NCI-H1694 (cell line): ENCODE measurements at places on chromosomes 7 and 10.

DNA sequence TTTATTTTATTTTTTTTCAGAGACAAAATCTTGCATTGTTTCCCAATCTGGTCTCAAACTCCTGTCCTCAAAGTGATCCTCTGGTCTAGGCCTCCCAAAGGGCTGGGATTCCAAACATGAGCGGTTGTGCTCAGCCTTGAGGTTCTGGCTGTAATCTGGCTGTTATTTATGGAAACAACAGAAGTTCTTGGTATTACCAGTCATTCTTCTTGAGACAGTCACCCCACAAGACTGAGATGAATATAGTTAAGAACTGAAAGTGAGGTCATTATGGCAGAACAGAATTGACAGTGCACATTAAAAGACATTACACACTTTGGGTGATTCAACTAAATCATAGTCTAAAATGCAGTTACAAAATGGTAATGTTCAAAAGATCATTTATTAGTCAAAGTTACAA lies 719.5 kb downstream of the ZWINT start:
- DNase-seq: no peak

GRCh38 chr7:41507686-41508268 lies 195.1 kb downstream of the INHBA start:
- DNase-seq: no peak

GRCh38 chr7:17524746-17525145 lies 226.3 kb downstream of the AHR start:
- DNase-seq: no peak

- DNase-seq: no peak
Observed at GRCh38 chr7:116522247-116522646, 2.6 kb upstream of the CAV1 start.

GRCh38 chr10:17914169-17915045 lies 37.3 kb upstream of the SLC39A12 start:
- DNase-seq: no peak

DNA sequence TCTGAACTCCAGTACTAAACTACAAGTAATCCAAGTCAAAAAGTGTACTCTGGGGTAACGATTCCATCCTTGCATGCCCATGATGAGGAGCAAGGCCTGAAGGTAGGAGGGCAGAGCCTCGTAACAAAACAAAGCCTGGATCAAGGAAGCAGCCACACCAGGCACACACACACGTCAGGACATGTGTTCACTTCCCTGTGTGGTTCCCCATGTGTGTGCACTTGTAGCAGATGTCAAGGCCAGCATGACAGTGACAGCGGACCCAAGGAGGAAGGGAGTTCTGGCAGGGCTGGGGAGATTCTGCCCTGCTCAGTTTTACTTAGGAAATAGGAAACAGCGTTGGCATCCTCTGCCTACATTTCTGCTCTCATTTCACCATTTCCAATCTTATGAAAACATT lies 92.8 kb downstream of the ALOX5 start:
- no peak for DNase-seq

- no peak for DNase-seq
Observed at GRCh38 chr10:126868371-126868770, 36.9 kb upstream of the DOCK1 start.

- no peak for DNase-seq
Observed at GRCh38 chr10:1672001-1672781, 65.1 kb downstream of the ADARB2 start.

DNA sequence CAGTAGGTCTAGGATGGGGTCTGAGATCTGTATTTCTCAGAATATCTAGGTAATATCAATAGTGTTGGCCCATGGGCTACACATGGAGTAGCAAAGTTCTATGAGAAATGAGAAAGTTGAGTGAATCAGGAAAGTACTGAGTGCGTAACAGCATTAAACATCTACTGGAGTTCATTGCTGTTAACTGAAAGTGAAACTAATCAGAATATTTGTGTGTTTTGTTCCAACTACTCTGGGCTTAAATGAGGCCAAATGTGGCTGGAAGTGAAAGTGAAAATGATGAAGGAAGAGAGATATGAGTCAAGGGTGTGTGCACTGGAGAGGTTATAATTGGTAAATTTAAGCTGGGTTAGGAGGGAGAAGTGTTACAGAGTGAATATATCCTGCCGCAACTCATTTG lies 46.5 kb downstream of the TMEM106B start:
- DNase-seq: no peak

DNA sequence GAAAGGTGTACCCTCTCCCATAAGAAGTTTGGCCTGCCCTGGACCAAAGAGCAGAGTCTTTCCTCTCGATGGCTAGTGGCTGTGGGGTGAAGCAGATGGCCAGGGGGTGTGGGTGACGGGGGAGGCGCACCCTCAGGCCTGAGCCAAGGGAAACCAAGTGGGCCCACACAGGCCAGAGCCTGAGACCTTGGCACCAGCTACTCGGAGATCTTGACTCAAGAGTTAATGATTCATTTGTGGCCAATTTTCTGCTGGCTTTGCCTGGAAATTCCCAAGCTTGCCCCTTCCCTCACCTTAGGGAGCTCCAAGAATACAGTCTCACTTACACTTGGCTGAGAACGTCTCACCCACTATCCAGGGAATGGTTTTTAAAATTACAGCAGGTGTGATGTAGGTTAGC lies 42.7 kb downstream of the ZMIZ1 start:
- no peak for DNase-seq

DNA sequence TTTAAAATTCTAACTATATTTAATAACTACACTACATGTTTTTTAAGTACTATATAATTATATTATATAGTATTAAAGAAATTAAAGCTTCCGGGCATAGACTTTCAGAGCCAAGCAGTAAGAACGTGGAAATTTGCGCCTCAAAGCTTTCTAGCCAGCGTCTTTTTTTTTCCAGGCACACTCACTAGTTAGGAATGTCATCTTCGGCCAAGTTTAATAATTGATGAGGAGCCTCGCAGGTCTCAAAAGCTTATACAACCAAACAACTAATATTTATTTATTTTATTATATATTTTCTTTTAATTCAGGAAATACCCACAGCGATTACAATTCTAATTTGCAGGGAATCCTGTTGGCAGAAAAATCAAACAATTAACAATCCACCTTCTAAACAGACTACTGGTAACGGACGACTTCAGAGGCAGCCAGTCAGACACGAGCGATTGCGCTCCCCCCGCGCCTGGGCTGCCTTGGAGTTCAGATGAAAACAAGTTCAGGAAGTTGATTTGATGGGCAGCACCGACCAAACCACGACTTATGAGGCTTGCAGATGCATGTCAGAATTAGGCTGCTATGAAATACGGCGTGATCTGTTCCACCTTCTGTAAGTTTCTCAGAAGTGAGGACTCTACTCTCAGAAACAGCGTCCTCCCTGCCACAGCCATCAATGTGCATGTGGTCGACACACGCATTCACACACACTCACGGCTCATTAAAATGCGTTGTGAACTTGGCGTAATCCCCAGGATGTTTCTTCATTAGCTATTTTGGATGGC lies 431.8 kb upstream of the MGMT start:
- DNase-seq: no peak

DNA sequence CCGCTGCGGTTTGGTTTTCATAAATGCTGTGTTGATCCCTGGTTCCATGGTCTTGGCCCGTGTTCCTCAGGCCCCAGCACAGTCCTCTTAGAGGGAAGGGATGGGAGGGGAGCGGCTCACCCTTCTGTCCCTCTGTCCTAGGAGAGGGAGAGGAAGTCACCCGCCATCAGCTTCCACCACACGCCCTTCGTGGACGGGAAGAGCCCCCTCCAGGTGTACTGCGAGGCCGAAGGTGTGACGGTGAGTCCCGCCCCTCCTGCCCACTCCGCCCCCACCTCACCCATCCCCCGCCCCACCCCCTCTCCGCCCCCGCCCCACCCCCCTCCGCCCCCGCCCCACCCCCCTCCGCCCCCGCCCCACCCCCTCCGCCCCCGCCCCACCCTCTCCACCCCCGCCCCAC lies 37.5 kb upstream of the DPYSL4 start:
- no peak for DNase-seq

GRCh38 chr7:2001601-2002442 lies 230.9 kb downstream of the MAD1L1 start:
- peak; percentile 50 for DNase-seq

DNA sequence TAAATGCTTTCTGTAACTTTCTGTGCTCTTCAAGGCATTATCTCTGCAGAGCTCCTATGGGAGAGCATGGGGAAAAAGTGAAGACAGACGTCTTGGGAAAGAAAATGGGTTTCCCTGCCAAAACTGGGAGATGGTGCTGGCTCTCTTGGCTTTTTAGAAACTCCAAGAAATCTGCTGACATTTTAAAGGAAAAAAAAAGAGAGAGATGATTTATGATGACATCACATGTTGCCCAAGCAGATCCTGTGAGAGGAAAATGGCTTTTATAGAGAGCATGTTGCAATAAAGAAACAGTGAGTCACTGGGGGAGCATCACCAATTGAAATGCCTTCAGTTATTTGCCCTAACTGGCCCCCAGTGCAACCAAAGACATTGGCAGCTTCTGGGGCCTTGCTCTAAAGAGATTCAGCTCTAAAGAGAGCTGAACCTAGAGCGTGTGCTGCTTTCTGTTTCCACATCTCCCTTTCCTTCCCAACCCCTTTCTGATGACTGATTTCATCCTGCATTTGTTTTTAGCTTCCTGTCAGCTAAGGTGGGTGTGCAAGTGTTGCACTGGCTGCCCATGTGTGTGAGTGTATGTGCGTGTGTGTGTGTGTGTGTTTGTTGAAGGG lies 37.7 kb downstream of the LRMDA start:
- no peak for DNase-seq

DNA sequence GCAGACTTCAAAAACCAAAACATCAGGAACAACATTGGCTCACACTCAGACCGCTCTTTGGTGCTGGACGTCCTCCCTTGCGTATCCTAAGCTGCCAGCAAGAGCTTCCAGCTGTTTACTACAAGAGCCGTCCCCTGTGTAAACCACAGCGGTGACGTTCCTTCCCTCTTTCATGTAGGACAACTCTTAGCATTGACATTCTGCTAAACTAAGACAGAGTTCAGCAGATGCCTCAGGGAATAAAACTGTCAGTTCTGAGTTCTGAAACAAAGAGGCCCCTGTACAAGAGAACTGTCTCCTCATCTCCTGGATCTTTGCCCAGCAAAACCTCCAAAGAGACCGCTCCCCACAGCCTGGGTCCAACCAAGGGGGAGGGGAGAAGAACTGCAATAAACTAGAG lies 57.8 kb upstream of the OPALIN start:
- no peak for DNase-seq

GRCh38 chr10:113261611-113262091 lies 291.2 kb upstream of the HABP2 start:
- DNase-seq: no peak

DNA sequence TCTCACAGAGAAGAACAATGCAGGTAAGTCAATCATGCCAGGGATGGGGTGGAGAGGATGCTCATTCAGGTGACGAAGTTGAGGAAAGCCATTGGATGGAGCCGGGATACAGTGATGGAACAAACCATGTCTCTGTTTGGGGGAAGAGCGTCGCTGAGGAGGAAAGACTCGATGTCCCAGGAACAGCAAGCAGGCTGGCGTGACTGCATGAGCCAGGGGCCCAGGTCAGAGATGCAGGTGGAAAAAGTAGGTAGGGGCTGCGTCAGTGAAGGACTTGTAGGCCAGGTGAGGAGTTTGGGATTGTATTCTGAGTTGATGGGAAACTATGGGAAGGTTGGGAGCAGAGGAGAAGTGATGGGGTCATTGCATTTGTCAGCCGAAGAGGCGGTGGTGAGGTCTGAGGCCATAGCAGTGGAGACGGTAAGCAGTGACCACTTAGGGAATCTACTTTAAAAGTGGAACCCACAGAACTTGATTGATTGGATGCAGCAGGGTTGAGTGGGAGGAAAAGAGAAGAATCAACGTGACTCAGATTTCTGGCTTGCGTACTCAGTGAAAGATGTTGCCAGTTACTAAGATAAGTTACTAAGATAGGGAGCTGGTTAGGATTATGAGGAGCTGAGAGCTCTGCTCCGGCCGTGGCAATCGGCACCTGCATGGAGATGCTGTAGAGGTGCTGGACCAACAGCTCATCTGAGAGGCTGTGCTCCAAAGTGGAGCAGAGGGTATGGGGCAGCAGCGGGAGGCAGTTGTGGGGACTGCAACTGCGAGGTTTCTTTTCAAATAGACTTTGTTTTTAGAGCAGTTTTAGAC lies 12.5 kb upstream of the IL2RA start:
- no peak for DNase-seq

- no peak for DNase-seq
Observed at GRCh38 chr10:17199351-17199804, 2.1 kb downstream of the TRDMT1 start.

DNA sequence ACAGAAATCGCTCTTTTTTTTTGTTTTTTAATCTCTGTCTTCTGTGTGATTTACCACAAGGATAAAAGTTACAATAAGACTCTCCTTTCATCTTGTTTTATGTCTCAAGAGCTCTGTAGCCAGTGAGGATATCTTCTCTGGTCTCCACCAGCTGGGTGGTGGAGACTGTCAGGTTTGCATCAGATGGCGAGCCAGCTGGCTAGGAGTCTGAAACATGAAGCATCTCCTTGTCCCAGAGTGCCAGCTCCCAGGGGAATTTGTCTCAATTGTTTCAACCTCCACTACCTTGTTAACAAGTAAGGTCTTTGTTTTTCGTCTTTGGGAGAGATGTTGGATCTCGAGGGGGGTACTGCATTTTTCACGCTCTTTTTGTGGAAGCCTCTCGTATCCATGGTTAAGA lies 47.3 kb downstream of the FRMPD2 start:
- DNase-seq: peak; percentile 23

DNA sequence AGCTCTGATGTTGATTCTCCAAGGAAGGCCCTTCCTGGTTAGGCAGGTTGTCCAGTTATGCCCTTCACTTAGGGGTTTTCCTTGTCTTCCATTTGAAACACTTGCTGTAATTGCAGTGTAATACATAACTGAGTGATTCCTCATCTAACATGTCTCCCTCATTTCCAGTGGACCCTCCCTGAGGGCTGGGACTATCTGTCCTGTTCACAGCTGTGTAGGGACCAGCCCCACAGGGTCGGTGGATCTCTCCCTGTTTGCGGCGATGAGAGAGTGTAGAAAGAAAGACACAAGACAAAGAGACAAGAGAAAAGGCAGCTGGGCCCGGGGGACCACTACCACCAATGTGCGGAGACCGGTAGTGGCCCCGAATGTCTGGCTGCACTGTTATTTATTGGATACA lies 135.9 kb upstream of the EEPD1 start:
- no peak for DNase-seq

DNA sequence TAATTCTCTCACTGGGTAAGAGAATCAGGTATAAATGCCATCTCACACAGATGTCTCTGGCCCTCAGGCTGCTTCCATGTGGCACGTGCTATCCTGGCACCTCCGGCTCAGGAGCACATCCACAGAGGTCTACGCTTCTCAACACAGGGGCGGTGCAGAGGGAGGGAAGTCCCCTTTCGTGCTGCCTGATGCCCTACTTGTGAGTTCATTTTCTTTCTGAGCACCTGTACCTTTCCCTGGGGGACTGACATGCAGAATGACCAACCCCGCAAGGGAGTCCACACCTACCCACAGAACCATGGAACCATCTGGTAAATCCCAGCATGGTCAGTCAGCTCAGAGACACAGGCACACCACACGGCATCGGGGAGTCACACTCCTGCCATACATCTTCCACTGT lies 99.0 kb upstream of the SAMD8 start:
- no peak for DNase-seq

GRCh38 chr10:132804785-132805426 lies 19.0 kb upstream of the NKX6-2 start:
- no peak for DNase-seq

- no peak for DNase-seq
Observed at GRCh38 chr10:118903691-118904090, 125.8 kb upstream of the NANOS1 start.

GRCh38 chr7:82677493-82677892 lies 233.9 kb upstream of the CACNA2D1 start:
- no peak for DNase-seq
